GM20000 (cell line): ENCODE measurements at places on chromosomes 1 and 21.

DNA sequence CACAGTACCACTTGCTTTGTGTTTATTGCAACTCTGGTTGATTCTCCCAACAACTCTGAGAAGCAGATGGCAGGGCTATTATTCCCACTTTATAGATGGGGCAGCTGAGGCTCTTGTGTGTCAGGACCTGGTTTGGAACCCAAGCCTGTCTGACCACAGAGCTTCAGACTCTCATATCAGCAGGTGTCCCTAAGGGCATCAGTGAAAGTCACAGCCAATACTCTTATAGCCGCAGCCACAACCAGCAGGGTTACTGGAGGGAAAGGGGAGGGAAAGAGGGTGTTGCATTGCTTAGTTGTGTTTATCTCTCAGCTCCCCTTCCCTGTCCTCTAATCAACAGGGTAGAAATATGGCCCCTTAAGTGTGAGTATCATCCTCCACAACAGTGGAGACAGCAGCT, 304.0 kb downstream of the RRAGC start:
- DNase-seq, result no peak

DNA sequence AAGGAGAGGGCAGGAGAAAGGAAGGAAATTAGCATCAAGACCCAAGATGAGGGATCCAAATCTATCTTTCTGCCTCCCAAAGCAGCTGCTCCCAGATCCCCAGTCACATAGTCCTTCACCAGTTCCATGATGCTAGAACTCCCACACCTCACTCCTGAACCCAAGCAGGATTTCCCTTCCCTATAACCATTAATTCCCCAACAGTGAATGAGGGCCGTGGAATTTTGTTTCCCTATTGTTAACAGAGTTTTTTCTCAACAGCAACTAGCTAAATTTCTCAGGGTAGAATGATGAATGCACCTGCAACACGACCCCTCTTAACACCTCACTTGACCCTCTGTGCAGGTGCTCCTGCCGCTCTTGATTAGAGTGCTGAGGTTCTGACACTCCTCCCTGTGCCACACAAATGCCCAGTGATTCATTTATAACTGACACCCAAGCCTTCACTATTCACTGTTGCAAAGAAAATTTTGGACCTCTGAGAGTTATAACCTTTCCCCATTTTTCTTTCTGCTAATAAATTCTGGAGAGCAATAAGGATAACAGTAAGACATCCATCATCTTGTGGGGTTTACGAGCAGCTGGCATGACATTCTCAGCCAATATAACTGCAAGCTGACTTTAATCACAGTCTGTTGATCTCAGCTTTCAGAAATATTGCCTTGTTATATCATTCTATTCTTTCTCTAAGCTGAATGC, 25.4 kb upstream of the NPL start:
- no peak for DNase-seq

- peak; percentile 75 for DNase-seq
Observed at GRCh38 chr1:36123356-36123755, 1.7 kb downstream of the COL8A2 start.

GRCh38 chr1:97562081-97562480, 358.8 kb downstream of the DPYD start:
- no peak for DNase-seq

DNA sequence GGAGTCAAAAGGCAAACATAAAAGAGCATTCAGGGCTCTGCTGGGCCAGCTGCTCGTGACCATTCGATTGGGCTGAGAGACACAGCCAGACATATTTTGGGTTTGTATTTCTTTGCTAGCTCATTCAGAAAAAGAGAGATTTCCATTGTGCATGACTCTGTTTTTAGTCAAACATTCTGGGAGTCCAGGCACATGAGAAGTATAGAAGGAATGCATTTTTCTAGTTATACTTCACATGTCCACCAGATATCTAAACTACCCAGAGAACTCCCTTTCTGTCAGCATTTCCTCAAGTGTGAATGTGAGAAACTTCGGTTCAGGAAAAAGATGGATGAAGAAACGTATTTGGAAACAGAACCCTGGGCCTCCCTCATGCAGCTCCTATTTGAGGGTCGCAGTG, 6.3 kb upstream of the KCNE1 start:
- DNase-seq, result no peak

DNA sequence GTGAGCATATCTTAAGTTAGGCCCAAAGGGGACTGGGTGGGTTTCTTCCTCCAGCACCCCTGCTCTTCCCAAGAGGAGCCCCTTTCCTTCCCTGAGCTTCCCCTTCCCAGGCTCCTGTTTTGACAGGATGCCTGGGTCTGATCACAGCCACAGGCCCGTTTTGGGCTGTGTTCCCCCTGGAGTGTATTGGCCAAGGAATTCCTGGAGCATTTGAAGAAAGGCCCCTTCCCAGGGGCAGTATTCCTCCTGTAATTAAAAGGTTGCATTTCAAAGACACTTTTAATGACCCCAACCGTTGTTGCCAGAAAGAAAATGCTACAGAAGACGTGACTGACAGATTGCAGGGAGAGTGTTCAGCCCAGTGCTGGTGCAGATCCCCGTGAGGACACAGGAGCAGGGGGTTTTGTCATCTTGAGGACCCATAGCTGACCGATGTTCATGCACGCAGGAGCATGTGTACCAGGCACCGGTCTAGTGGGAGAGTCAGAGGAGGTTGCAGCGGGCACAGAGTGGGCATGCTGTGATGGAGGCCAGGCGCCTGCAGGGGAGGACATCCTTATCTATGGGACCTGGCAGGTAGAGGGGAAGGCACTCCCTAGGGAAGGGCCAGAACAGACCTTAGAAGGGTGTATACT, 19.3 kb upstream of the LBR start:
- no peak for DNase-seq

DNA sequence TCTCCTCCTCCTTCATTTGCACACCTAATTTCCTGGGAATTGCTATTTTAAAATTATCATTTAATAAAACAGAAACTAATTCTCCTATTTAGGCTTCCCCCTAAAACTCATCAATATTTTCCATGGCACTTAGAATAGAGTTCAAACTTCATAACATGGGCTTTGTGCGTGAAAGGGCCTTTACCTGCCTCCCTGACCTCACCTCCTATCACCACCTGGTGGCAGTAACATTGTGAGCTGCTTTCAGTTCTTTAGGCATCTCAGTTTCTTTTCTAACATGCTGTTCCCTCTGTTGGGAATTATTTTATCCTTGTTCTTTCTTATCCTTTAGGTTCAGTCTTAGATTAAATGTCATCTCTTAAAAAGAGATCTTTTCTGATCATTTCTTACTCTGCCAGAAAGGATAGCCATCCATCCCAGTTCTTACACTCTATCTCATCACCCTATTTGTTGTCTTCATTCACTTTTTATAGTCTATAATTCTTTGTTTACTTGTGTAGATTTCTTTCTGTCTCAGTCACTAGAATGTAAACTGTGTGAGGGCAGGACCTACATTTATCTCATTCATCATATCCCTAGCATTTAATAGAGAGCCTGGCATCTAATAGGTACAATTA, 133.8 kb upstream of the KIAA1614 start:
- DNase-seq, result peak; percentile 26

GRCh38 chr21:25831300-25831960, 96.7 kb downstream of the GABPA start:
- DNase-seq, result no peak

DNA sequence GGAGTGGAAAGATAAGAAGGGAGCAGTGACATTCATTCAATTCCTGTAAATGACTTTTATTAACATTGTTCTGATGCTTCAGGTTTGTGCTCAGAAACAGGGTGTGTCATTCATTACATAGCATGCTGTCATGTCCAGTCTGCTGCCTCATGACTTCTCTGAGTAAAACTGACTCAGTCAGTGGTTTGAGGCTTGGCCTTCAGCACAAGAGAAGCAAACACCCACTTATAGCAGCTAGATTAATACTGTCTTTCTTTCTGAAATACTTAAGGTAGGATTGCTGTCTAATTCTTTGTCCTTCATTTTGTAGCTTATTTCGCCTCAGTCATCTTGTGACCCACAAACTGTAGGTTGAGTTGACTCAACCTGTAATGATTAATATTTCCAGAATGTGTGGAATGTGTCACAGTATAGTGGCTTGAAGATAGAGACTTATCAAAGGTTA, 32.9 kb downstream of the RASAL2 start:
- DNase-seq, result no peak

DNA sequence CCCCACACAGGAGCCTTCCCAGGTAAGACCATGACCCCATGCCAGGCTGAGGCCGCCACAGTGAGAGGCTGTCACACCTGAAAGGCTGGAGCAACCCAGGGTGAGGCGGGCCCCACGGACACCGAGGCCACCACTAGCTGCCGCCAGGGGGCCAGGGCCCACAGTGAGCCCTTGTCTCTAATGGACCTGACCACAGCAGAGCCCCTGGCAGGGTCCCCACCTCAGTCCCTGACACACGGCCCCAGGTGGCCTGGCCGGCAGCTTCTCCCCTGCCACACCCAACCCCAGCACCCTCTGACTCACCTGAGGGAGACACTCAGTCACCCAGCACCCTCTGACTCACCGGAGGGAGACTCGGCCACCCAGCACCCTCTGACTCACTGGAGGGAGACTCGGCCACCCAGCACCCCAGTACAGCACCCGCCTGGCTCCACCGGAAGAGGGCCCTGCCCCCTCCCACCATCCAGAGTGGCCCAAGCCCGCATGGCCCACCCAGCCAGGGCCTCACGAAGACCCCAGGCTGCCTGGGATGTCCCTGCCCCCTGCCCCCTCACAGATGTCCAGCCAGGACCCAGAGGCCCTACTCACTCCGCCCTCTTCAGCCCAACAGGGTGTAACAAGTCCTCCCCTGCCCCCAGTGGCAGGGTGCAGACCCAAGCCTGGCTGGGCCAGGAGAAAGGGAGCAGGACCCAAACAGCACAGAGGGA, 4.4 kb downstream of the DVL1 start:
- DNase-seq, result no peak

DNA sequence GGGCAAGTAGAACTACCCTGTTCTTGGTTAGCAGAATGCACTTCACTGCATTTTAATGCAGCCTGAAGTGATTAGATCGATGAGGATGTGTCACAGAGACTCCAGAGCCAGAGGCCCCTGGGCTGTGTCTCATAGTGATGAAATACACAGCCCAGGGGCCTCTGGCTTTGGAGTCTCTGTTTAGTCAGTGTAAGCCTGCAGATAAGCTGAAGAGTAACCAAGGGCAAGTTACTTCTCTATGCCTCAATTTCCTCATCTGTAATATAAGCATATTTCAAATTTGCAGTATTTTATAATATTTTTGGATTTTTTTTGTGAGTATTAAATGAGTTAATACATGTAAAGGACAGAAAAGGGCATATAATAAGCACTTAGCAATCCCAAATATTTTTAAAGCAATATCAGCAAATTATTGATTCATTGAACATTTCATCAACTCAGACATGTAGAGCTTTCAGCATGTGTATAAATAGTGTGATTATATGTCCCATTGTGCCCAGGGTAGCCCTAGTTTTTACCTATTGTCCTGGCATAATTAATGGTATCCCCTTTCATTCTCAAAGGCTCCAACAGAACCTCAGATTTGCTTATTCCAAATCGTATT, 23.6 kb upstream of the APOBEC4 start:
- DNase-seq, result no peak

DNA sequence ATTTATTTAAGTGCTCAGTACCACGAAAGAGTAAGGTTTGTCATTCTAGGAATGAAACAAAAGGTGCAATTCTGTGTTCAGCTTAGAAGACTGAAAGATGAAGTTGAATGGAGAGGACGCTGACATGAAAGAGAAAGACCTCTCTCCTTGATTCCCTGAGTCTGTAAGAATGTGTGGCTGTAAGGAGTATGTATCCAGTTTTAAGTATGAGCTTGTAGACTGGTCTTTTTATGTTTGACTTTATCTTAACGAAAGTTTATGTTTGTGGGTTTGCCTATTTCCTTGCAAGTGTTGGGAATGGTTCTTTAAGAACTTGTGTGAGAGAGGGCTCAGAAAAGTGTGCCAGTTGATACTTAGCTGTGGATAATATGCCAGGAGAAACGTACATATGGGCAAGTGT, 1.4 kb downstream of the CHD1L start:
- peak; percentile 13 for DNase-seq

- no peak for DNase-seq
Observed at GRCh38 chr1:98949621-98950020, 55.0 kb downstream of the PLPPR5 start.

- peak; percentile 44 for DNase-seq
Observed at GRCh38 chr1:181104790-181105133, 16.3 kb downstream of the IER5 start.

GRCh38 chr1:230112782-230113181, 45.7 kb downstream of the GALNT2 start:
- DNase-seq, result no peak

DNA sequence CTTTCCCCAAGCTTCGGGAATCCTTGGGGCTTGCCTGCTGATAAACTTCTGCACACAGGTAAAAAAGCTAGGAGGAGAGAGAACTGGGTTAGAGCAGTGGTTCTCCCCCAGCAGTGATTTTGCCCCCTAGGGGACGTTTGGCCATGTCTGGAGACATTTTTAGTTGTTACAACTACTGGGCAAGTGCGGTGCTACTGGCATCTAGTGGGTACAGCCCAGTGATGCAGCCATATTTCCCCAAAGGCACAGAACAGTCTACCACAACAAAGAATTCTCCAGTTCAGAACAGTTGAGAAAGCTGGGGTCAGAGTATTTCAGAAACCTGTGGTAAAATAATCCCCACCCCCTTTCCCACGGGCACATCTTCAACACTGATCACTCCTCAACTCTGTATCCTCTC, 41.3 kb downstream of the LRRC71 start:
- DNase-seq, result no peak
